Activated CD8-positive, alpha-beta memory T cell treated with anti-CD3 and anti-CD28 coated beads for 4 hours (primary cell): ENCODE measurements at places on chromosomes 4 and X.

- no peak for DNase-seq
These were observed 76.1 kb downstream of the HMGB2 start for GRCh38 chr4:173257732-173258717.

GRCh38 chrX:101774340-101774739 lies 114.7 kb upstream of the ARMCX2 start:
- DNase-seq: no peak

DNA sequence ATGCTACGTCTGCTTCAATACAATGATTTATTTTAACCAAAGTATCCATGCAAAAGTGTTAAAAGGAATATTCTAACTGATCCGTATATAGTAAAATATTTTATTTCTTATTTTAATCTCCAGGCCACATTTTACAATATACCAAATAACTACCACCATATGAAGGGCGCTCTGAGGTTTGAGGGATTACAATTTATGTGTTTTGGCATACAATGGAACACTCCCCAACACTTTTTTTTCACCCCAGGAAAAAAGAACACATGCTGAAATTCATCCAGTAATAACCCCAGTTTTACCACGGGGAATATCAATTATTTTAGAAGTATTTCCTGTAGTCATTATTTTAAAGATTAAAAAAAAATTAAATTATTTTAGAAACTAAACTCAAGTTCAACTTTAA lies 65.4 kb downstream of the APBB2 start:
- DNase-seq: no peak

DNA sequence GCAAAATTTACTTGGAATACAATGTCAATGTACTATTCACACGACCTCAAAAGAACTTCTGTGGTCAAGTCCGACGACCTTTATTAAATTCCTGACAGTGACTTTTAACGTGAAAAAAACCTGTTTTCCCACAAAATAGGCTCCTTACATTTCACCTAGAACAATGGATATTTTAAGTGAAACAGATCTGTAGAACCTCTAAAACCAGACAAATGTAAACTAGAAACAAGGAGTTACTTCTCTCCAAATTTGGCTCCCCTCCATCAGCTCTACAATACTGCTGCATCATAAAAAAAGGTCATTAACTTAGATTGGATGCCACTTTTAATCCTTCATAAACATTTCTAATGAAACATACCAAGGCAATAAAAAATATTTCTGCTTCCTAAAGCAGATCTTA lies 1.2 kb downstream of the NEK1 start:
- DNase-seq: no peak

- peak; percentile 26 for DNase-seq
These were observed at the start of gene GPRASP1 for GRCh38 chrX:102651242-102652011. GPRASP1 (plus strand) TSS chrX:102651483; CDS start chrX:102653914, 2,431 bp downstream.

DNA sequence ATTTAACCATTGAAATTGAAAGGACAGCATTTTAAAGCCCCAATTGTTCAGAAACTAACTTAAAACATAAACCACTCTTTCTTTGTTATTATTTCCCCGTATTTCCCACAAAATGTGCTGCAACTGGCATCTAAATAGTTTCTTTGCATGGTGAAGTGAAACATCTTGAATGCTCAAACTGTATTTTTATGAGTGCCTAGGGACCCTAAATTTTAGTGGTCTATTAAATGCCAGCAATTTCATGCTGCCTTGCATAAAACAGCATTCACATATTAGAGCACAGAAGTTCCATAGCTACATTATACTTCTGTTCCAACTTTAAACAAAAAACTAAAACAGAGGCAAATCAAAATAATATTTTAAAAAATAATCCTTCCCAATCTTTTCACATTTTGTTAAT lies 5.4 kb downstream of the RAB28 start:
- DNase-seq: no peak

DNA sequence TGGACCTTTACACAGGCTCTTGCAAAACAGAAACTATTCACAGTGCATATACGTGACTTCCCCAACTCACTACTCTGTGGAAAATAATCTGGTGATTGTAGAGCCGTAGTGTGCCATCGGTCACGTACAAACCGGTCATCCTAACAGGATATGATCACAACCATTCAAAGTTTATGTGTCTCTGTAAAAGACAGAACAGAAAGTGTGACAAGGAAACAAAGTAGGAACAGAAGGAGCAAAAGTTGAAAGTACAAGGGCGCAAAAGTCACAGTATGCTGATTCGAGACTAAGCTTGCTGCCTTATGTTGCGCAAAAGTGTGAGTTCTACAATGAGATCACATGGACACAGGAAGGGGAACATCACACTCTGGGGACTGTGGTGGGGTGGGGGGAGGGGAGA lies 18.6 kb downstream of the MEPE start:
- DNase-seq: no peak

DNA sequence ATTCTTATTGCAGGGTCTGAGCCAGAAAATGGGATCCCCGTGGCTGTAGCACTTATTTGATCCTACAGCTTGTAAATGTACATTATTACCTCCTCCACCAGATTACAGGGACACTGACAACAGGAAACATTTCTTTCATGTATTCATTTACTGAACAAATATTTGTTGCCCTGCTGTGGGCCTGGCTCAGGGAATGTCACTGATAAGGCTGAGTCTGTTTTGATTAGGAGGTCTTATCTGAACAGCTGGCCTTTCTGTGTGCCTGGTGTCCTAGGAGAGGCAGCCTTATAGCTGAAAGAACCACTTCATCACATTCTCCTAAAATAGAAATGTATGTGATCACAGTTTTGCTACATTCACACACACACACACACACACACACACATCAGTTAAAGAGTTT lies 45.5 kb upstream of the PROM1 start:
- DNase-seq: no peak

DNA sequence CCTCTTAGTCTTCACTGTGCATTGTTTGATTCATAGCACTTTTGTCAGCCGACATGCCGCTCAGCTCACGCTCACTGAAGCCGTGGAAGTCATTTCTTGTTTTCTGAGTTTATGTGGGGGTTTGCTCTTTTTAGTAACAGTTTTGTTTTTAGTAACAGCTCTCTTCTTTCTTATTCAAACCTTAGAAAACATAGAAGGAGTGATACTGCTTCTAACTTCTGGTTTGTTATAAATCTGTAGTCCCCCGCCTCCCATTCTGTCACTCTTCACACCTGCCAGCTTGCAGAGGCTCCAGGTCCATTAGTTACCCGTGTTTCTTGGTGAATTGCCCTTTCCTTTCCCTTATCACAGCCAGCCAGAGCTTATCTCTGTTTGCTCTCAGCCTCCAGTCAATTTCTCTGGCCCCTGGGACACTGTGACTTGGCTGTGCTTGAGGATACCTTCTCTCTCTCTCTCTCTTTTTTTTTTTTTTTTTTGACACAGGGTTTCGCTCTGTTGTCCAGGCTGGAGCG lies 50.5 kb downstream of the GRK4 start:
- no peak for DNase-seq

DNA sequence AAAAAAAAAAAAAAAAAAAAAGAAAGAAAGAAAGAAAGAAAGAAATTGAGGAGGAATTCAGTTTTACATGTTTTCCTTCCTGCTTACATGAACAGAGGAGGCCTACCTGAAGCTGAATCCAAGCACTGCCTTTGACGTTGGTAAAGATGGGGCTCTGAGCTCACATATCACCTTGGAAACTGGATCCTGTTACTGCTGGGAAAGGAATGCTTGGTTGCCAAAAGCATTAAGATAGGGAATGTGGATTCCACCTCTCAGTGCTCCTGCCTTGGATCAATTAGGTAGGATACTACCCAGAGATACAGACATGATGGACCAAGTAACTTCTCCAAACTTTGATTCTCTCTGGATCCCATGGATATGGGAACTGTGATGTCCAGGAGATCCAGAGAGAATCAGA lies 50.6 kb downstream of the NHS start:
- DNase-seq: no peak

GRCh38 chr4:68361146-68361589 lies 11.3 kb upstream of the YTHDC1 start:
- DNase-seq: no peak

DNA sequence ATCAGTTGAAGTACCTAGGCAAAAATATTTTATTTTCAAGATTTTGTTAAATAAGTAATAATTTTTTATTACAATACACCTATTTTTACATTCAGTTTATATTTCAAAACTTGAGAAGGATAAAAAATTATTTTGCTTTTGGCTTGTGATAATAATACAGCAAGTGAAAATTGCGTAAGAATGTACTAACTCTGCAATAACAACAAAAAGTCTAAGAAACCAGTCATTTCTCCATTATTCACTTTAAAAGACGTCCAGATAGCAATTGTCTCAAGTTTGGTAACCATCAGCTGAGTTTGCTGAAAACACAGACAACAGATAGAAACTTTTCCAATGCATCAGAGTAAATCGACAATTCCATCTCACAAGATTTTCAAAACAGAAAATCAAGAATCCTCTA lies 12.1 kb downstream of the CXCL8 start:
- no peak for DNase-seq

GRCh38 chrX:104566681-104567501 lies 892 bp downstream of the IL1RAPL2 start:
- no peak for DNase-seq

GRCh38 chr4:105147553-105148161 lies 981 bp downstream of the TET2 start:
- DNase-seq: no peak

GRCh38 chr4:178387756-178388155 lies 945.5 kb upstream of the AGA start:
- DNase-seq: no peak

DNA sequence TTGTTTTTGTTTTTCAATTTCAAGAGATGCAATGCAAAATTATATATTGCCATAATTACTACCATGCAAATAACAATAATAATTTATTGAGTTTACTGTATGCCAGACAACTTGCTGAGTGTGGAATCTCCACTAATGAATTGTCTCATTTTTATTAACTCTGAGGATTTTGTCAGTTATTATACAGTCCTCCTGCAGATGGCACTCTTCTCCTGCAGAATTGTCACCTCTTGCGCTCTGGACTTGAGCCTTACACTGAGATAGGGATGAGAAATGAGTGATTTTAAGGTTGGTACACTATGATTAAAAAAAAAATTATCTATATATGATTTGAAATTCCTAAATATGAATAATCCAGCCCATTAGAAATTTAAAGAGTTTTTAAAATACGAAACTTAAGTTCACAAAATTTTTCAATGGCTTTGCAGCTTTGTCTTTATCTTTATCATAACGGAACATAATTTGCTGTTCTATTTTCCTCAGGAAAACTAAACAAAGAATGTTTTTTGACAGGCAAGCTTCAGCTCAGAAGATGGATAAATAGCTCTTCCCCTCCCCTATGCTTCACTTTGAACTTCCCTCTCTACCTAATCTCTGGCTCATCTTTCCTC lies 12.7 kb upstream of the PAQR3 start:
- no peak for DNase-seq

DNA sequence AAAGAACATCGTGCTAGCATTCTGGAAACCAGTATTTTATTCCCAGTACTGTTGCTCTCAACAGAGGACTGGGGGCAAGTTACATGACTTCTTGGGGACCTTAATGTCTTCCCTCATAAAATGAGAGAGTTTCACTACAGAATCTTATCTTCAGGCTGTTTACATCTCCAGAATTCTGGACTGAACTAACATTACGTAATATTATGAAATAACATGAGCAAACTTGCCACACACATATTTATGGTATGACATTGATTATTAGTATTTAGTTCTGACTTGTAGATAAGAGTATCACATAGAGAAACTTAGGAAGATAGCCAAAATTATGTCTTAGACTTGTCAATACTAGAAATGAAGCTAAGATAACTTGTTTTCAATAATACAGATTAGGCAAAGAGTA lies 68.0 kb downstream of the NFKB1 start:
- DNase-seq: no peak

DNA sequence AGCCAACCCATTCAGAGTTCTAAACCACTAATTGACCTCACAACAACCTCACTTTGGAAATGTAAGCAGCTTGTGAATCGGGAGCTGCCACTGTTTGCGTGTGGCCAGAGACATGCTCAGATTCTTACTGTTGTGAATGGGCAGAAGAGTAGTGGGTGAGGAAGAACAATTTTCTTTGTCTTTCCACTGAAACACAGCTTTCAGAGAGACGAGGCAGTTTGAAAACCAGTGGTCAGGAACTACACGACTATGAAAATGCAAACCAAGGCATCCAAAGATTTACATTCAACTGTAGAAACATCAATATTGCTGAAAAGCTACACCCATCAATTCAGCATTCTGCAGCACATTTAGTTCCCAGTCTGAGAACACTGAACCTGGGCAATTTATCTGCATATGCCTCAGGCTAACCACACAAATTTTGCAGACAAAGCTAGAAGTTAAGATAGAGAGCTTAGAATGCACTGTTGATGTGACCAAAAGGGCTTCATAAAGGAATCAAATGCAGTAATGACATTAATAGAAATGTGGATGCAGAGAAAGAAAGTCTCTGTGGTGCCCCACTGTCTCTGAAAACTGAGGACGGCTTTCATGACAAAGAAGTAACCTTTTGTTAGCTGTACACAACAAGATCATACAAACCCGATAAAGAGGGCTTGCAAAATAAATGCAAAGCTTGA lies 134.3 kb downstream of the APBB2 start:
- DNase-seq: no peak

DNA sequence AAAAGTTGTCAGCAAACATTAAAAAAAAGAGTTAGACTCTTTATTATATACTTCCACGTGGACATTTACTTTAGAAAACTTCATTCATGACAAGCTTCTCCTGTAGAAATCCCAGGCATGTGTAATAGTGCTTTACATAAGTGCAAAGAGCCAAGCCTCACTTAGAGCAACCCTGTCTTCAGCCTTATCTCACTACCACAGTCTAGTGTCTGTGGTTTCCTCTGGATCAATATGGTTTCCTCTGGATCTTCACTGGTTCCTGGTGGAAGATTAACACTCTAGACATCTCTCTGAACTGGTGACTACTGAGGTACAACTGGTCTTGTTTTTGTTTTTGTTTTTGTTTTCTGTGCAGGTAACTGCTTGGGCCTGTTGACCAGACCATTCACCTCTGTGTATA lies 18.4 kb upstream of the ARMCX5 start:
- no peak for DNase-seq

- DNase-seq: no peak
These were observed 35.2 kb downstream of the SLC25A5 start for GRCh38 chrX:119503484-119503861.

GRCh38 chr4:120658772-120659171 lies 263.8 kb downstream of the PRDM5 start:
- no peak for DNase-seq

- DNase-seq: no peak
These were observed 608.0 kb upstream of the FTHL17 start for GRCh38 chrX:31679861-31680260.

DNA sequence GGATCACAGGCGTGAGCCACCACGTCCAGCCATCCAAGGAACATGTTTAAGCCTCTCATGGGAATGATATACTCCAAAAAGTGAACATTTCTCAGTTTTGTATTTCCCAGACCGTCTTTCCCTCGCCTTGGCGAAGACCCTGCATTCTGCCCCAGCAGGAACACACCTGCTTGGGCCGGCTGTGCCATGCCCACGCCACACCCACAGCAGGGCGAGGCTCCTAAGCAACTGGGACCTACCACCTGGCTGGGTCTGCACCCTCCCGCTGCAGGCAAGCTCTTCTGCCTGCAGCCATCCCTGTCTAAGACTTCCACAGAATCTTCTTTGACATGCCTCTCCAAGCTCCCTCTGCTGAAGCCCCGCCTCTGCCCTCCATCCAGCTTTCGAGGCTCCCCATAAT lies 3.6 kb downstream of the CCNQ start:
- DNase-seq: no peak
